ENCODE measurements at places on chromosomes 7 and 10.

DNA sequence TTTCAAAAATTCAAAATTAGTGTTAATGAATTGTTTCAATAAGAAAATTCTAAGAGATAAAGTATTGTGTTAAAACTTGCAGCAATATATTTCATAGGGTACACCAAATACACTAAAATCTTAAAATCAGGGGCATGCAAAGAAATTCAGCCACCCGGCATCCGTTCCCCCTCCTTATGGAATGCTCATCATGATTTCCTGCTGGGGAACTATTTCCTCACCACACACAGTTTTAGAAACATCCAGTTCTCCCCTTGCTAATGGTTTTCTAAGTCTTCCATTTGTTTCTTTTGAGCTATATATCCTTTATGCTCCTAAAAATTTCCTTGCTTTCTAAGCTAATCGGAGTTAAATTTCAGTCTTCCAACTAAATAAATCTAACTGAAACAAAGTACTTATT lies 60.7 kb downstream of the CHCHD3 start:
- DNase-seq = no peak

GRCh38 chr7:129501760-129502707 lies at the start of gene SMKR1:
TSS of gene SMKR1 (plus strand) at chr7:129502531. CDS start at chr7:129502825, 294 bp downstream.
- peak; percentile 87 for DNase-seq

DNA sequence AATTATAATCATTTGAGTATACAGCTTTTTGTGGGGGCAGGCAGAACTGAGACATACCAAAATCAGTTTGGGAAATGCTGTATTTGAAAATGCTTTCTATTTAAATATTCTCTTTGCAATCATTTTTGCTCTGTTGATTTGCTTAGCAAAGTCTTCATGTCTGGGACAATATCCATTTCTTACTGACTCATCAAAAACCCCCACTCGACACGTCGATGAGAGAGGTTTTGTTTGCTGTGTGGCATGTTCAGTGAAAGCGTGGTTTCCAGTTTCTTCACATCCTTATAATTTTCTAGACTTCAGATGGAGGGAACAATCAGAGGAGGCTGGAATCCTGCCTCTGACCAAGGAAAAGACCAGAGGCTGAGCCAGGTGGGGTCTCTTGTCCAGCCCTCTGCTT lies 28.9 kb downstream of the HTRA1 start:
- no peak for DNase-seq

DNA sequence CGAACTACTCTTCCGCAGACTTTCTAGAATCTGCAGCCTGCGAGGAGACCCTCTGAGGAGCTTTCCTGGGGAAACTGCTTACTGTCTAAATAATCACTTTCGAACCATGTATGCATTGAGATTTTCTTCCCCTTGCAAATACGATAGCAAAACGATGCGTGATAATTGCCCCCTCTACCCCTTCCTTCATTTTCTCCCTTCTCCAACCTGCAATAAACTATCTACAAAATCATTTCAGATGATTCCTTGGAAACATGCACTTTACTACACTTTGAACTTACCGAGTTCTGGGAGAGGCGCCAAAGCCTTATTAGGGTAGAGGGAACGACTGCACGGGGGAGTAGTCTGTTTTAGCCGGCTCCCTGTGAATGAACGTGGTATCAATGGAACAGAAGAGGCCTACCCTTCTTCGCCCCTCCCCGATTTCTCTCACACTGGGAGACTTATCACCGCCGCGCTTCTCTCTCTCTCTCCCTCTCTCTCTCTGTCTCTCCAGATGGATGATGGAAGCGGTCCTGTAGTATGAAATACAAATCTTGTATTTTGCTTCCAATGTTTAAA lies at the start of gene FGFBP3:
TSS of gene FGFBP3 (minus strand) at position 370 of the 561 bp plus-strand sequence. CDS start 517 bp downstream, outside the sequence.
- DNase-seq = no peak

- no peak for DNase-seq
These were observed 19.4 kb downstream of the GATA3 start for GRCh38 chr10:8073691-8074416.

- no peak for DNase-seq
These were observed 34.6 kb downstream of the VTI1A start for GRCh38 chr10:112481602-112482001.

DNA sequence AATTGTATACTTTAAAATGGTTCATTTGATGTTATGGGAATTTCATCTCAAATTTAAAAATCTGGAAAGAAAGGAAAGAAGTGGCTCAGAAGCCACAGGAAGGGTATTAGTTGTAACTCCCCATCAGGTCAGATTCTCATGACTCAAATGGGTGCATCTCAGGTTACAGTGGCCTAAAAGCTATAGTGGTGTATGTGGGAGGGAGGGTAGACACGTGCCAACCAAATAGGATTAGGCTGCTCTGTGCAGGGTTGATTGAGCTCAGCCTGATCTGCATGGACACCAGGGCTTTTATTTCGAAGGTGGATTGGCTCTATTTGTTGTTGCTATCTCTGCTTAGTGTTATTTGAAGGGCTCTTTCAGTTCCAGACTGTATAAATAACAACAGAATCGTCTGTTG lies 121.5 kb upstream of the PRR15 start:
- no peak for DNase-seq

Data from stimulated activated CD8-positive, alpha-beta memory T cell treated with anti-CD3 and anti-CD28 coated beads, Interleukin-2, amount 100 ng/mL, for 48 hours (primary cell).